Skeletal muscle cell (primary cell): ENCODE measurements at places on chromosomes 16 and 17.

- DNase-seq: no peak
Measured at GRCh38 chr16:23080329-23080728, 68.9 kb downstream of the USP31 start.

DNA sequence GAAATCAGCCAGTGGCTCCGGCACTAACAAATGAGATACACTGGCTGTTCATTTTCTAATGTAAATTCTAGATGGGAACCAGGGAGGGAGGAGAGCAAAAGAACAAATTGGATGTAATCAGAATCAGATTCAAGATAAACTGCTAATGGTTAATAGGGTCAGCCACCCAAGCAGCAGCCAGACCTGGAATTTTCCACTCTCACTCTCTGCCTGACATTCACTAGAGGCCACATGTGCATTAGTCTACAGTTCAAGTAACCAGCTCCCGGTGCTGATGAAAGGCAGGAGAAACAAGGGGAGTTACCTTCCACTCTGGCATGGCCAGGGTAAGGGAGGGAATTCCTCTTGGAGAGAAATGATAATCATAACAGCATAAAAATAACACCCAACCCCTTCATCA lies 597.7 kb downstream of the TOX3 start:
- no peak for DNase-seq

DNA sequence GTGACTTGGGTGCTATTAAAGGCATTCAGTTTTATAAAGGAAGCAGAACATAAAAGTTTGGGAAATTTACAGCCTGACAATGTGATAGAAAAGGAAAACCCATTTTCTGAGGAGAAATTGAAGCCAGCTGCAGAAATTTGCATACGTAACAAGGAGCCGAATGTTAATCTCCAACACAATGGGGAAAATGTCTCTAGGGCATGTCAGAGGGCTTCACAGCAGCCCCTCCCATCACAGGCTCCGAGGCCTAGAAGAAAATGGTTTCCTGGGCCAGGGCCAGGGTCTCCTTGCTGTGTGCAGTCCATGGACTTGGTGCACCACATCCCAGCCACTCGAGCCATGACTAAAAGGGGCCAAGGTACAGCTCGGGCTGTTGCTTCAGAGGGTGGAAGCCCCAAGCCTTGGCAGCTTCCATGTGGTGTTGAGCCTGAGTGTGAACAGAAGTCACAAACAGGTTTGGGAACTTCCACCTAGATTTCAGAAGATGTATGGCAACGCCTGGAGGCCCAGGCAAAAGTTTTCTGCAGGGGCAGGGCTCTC lies 23.9 kb upstream of the TOM1L1 start:
- DNase-seq: no peak

- peak; percentile 84 for DNase-seq
Measured at GRCh38 chr17:62614142-62614541, 13.3 kb upstream of the MRC2 start.

- DNase-seq: peak; percentile 54
Measured at GRCh38 chr17:15262291-15263205, 2.6 kb downstream of the PMP22 start.

- no peak for DNase-seq
Measured at GRCh38 chr16:86198206-86199118, 299.5 kb downstream of the IRF8 start.

GRCh38 chr16:649631-650030 lies 466 bp downstream of the WDR90 start:
- no peak for DNase-seq

- no peak for DNase-seq
Measured at GRCh38 chr17:59637611-59638310, 18.1 kb downstream of the CLTC start.

- no peak for DNase-seq
Measured at GRCh38 chr16:29756654-29757053, 10.9 kb upstream of the C16orf54 start.

DNA sequence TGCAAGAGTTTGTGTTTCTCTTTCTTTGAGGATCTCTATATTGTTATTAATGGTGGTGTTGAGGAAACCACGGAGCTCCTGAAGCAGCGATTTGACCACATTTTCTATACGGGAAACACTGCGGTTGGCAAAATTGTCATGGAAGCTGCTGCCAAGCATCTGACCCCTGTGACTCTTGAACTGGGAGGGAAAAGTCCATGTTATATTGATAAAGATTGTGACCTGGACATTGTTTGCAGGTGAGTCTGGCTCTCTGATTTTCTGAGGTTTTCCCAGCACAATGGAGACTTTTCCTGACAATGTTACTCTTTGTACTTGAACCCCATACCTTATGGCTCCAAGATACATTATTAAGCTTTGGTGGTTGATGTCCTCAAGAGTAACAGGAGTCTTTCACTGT lies 7.8 kb downstream of the ALDH3A2 start:
- no peak for DNase-seq

GRCh38 chr17:77210946-77211541 lies 70.3 kb downstream of the SEC14L1 start:
- DNase-seq: no peak

- no peak for DNase-seq
Measured at GRCh38 chr16:54952195-54952594, 21.5 kb downstream of the IRX5 start.

- no peak for DNase-seq
Measured at GRCh38 chr16:58219432-58219831, 21.5 kb upstream of the CSNK2A2 start.

- DNase-seq: no peak
Measured at GRCh38 chr16:8130197-8130596, 460.1 kb downstream of the TMEM114 start.

GRCh38 chr17:65977041-65977440 lies 214.9 kb downstream of the CEP112 start:
- no peak for DNase-seq

DNA sequence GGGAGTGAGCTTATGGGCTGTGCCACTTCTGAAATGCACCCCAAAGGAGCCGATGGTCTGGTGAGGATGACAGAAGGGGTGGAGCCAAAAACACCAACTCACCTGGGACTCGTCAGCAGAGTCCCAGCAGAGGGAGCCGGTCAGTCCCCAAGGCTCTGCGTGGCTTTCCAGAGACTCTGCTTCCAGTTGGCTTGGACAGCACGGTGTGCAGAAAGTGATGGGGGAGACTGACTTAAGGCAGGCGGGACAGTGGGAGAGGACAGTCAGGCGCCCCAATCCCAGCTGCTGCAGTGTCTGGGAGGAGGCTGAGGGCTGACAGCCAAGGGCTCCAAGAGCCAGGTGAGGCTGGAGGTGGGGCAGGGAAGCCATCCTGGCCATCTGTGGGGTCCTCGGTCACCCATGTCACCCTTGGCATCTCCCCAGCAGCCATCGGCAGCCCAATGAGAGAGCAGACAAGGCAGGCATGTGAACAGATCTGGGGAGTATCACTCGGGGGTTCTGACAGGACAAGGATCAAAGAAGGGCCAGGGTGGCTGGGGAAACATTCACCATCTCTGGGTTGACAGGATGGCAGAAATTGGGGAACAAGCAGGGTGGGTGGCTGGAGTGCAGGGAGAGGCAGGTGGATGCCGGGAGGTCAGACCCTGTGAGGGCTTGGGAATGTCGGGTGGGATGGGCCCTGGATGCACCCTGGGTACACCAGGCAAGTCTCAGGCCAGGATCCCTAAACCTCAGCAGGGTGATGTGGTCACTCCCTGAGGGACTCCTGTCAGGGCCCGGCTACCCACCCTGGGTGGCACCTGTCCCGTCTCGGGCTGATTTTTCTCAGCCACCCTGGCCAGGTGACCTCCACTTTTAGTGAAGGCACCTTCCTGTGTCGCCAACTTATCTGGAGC lies 8.9 kb upstream of the KRTAP17-1 start:
- no peak for DNase-seq

GRCh38 chr17:32279891-32280716 lies 14.5 kb downstream of the RHBDL3 start:
- DNase-seq: no peak

DNA sequence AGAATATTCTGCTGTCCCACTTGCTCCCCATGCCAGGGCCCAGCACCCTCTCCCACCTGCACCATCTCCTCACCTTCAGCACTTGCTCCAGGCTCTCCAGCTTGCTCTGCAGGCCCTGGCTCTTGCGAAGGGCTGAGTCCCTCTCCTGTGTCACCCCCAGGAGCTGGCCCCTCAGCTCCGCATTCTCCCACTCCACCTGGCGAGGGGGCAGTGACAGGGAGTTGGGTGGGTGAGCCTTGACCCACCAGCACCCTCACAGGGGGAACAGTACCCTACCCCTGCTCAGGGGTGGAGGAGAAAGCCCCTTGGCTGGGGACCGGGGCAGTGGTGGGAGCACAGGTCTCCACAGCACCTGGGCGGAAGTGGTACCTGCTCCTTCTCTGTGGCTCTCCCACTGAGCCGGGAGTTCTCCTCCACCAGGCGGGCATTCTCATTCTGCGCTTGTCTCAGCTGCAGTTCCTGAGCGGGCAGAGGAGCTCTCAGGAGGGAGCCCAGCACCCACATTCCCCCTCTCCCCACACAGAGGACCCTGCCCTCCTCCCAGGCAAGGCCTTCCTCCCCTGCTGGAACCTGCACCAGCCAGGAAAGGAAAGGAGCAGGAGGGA lies 5.9 kb downstream of the TSPOAP1 start:
- no peak for DNase-seq

- DNase-seq: no peak
Measured at GRCh38 chr17:66671156-66671555, 163.8 kb upstream of the CACNG5 start.

DNA sequence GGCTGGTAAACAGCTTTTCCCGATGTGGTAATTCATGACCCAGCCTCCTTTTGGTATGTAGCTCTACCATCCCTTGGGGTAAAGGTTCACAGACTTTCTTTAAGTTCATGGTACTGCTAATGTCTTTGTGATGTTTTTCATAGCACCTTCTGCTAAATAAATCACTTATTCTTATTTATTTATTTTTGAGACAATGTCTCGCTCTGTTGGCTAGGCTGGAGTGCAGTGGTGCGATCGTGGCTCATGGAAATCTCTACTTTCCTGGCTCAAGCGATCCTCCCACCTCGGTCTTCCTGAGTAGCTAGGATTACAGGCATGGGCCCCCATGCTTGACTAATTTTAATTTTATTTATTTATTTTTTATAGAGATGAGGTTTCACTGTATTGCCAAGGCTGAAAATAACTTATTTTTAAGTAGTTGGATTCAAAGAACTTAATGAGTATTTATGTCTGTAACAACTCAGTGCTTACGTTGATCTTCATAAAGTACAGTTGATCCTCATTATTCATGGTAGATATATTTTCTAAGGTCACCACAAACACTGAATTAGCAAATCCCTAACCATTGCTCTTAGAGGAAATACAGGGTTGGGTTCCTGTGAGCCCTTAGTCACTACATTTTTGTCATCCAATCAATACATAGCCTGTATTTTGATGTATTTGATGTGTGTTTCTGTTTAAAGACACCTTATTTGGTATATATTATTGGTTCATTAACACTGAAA lies 97.1 kb downstream of the SHISA9 start:
- no peak for DNase-seq

DNA sequence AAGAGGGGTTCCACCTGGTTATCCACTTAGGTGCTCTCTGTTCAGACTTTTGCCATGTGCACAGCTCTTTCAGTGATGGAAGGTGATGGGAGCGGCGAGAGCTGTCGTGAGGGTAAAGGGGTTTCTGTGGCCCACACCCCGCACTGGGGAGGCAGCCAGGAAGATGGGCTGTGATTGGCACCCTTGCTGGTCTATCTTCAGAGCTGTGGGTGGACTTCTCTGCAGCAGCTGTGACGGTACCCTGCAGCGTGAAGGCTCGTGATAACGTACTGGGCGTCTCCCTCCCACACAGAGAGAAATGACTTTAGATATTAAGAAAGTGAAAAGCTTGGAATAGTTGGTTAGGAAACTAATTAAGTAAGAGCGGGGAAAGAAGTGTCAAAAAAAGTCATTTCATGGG lies 45.8 kb downstream of the MPRIP start:
- no peak for DNase-seq

- peak; percentile 31 for DNase-seq
Measured at GRCh38 chr16:85699628-85700027, 10.9 kb upstream of the GINS2 start.

- DNase-seq: no peak
Measured at GRCh38 chr16:16120382-16121184, 102.7 kb downstream of the ABCC6 start.

DNA sequence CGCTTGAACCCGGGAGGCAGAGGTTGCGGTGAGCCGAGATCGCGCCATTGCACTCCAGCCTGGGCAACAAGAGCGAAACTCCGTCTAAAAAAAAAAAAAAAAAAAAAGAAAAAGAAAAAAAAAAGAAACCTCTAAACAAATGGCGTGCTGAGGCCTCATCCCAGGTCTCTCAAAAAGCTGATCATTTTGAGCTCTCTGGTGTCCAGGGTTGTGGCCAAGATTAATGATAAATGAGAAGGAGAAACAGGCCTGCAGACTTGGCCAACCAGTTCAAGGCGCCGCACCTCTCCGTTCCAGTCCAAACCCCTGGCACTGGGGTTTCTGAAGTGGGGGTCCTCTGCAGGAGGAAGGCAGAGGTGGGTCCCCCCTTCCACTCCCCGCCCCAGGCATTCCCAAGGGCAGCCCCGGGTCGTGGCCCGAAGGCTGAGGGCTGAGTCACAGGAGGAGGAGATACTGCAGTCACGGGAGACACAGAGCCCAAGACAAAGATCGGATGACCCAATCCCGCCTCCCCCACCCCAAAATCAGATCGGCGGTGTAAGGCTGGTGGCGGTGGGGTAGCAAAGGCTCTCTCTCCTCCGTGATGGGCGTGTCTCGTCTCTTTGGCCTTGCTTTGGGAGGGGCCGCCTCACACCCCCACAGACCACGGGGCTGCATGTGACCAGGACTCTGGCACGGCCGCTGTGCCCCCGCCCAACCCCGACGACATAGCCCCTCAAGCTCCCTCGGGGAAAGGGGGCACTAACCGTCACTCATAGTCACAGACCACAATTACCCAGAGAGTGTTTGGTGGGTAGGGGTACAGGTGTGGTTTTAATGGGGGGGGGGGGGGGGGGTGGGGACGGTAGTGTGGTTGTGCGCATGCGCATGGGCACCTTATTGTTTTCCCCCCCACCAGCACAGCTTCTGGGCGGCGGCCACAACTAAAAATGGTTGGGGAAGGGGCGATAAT lies 1.1 kb downstream of the VAT1 start:
- no peak for DNase-seq

GRCh38 chr17:10815319-10815718 lies 11.4 kb upstream of the TMEM238L start:
- DNase-seq: no peak

DNA sequence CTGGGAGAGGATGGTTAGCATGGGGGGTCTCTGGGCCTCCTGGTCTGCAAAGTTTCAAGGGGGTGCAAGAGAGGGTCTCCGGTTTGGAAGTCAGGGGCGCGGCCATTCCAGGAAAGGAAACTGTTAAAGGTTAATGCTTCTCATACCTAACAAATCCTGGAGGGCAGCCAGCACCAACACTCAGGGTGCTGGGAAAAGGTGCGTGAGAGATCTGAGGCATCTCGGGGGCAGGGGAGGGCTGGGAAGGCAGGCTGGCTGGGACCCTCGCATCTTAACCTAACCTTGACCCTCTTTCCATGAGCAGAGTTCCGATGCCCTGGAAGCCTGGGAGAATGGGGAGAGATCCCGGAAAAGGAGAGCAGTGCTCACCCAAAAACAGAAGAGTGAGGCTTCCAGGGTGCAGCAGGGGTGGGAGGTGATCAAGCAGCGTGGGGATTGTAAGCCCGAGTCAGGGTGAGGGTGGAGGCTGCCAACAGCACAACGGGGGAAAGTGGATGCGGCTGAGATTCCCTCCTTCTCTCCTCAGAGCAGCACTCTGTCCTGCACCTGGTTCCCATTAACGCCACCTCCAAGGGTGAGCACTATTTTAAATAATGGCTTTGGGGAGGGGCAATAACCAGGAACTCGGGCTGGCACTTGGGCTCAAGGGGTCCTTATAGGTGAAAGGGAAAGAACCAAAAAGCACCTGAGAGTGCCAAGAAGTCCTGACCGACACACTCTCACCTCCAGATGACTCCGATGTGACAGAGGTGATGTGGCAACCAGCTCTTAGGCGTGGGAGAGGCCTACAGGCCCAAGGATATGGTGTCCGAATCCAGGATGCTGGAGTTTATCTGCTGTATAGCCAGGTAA lies 996 bp downstream of the TNFSF13 start:
- no peak for DNase-seq
